ENCODE measurements at places on chromosomes 4 and X.

- DNase-seq = peak; percentile 11
These were observed 40.5 kb upstream of the PRKG2 start for GRCh38 chr4:81255524-81255923.

GRCh38 chrX:39017716-39018115 lies 216.5 kb downstream of the MID1IP1 start:
- DNase-seq = no peak

- DNase-seq = no peak
These were observed 45.1 kb downstream of the TBC1D9 start for GRCh38 chr4:140710908-140711622.

DNA sequence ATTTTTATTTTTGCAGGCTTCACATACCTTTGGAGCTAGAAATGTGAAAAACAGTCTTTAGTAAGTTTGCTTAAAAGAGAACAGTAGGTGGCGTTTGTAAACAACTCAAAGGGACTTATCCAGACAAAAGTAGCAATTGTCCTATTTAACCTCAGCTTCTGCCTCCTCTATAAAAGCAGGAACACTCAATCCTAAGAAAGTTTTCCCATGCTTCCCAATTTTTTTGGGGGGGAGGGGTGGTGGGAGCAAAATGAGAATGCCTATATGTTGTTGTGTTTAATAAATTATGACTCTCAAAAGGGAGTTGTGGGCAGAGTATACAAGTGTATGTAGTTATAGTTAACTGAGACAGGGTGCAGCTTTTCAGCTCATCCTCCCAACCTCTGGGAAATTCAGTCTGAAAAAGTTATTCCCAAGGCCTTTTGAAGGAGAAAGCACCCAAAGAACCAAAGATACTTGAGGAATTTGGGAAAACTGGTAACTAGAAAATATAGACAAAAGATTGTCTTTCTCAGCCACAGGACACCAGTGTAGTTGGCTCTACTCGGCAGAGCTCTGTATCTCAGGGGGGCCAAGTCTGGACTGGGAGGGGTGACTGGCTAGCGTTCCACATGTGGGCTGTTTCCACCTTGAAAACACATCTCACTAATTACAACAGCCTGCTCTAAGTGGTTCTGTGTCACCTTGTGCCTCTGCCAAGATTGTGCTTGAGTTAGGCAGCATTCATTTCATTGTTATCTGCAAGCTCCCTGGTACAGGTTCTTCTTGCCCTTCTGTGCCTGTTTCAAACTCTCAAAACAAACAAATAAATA lies 2.8 kb downstream of the SFRP2 start:
- DNase-seq = peak; percentile 47

DNA sequence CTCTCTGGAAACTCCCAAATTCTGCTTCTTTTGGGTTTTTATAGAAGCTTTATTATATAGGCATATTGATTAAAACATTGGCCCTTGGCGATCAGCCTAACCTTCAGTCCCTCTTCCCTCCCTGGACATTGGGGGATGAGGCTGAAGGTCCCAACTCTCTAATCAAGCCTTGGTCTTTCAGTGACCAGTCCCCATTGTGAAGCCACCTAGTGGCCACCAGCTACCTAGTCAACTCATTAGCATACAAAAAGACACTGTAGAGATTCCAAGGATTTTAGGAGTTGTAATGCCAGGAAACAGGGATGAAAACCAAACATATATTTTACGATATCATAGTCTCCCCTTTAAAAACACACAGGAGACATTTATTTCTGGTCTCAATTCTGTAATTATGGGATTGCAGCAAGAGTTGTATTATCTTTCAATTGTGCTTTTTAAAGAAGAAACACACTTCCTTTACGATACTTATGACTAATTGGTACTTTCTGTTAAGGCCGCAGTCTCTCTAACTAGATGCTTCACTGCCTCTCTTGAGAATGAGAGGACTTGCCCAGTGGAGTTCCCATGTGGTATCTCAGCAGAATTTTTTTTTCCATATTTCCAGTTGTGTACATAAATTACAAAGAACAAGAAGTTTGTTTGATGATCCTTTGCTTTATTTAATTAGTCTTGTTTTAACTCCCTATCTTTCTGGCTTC lies 58.2 kb downstream of the WDR17 start:
- peak; percentile 27 for DNase-seq

GRCh38 chrX:125089761-125090445 lies 229.8 kb upstream of the TEX13C start:
- DNase-seq = no peak

DNA sequence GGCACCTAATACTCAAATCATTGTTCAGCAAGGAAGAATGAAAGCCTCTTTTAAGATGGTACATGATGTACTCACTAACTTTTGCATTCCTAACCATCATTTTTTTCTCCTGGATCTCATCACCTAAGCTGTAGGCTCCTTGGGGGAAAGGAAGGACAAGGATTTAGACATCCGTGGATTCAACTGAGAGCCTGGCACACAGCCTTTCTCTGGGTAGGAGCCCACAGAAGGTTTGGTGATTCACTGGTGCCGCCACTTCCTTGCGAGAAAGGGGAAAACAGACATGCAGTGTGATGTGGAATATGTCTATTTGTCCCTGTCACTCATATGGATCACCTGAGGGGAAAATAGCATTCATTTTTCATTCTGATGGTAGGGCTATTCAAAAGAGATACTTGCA lies 147.3 kb downstream of the PCDH7 start:
- no peak for DNase-seq

DNA sequence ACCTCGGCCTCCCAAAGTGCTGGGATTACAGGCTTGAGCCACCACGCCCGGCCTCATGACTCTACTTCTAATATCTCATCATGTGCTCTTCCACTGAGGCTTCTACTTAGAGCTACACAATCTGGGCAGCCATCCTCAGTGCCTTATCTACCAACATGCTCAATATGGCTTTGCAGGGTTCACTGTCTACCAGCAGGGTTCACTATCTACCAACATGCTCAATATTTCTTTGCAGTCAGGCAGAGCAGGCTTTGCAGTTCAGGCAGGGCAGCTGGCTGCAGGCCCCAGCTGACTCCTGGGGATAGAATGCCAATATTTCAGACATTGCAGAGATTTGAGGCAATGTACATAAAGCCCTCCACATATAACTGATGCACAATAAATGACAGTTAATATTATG lies 47.5 kb downstream of the PKD2 start:
- DNase-seq = peak; percentile 49

- peak; percentile 45 for DNase-seq
These were observed 361.4 kb downstream of the CBLL2 start for GRCh38 chrX:22634083-22634482.

GRCh38 chrX:137051978-137052642 lies 18.3 kb upstream of the GPR101 start:
- peak; percentile 48 for DNase-seq

DNA sequence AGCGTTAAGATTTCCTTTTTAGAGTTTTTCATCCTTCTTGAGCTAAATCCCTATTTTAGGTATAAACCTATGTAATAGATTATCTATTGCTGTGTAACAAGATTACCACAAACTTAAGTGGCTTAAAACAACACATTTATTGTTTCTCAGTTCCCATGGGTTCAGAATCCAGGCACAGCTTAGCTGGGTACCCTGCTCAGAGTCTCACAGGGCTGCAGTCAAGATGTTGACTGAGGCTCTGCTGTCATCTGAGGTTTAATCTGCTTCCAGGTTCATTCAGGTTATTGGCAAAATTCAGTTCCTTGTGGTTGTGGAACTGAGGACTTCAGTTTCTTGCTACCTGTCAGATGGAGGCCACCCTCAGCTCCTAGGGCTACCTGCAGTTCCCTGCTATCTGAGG lies 60.9 kb downstream of the GK start:
- no peak for DNase-seq

- DNase-seq = no peak
These were observed 156.4 kb upstream of the GYPA start for GRCh38 chr4:144296941-144297340.

DNA sequence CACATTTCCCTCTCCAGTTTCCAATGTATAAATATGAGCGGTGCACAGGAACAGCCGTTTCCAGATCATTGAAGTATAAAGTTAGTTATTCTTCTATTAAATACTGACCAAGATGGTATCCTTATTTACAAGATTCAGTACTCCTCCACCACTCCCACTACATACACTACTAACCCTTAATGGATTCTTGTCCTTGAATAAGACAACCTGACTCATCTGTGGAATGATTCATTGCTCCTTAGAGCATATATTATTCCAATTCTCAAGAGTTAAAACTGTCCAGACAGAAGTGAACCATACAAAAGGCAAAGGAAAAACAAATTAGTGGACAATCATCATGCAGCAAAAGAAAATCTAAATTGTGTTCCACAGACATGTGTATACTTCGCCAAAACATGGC lies 373.3 kb downstream of the IDS start:
- DNase-seq = no peak

DNA sequence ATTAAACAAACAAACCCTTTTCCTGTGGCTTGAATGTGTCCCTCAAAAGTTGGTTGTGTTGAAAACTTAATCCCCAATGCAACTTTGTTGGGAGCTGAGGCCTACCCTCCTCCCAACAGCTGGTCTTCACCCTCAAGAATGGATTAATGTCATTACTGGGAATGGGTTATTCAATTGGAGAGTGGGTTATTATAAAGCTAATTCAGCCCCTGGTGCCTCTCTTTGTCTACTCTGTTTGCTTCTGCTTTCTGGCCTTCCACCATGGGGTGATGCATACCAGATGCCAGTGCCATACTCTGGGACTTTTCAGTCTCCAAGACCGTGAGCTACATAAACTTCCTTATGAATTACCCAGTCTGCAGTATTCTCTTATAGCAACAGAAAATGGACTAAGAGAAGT lies 706.5 kb downstream of the CCSER1 start:
- no peak for DNase-seq

DNA sequence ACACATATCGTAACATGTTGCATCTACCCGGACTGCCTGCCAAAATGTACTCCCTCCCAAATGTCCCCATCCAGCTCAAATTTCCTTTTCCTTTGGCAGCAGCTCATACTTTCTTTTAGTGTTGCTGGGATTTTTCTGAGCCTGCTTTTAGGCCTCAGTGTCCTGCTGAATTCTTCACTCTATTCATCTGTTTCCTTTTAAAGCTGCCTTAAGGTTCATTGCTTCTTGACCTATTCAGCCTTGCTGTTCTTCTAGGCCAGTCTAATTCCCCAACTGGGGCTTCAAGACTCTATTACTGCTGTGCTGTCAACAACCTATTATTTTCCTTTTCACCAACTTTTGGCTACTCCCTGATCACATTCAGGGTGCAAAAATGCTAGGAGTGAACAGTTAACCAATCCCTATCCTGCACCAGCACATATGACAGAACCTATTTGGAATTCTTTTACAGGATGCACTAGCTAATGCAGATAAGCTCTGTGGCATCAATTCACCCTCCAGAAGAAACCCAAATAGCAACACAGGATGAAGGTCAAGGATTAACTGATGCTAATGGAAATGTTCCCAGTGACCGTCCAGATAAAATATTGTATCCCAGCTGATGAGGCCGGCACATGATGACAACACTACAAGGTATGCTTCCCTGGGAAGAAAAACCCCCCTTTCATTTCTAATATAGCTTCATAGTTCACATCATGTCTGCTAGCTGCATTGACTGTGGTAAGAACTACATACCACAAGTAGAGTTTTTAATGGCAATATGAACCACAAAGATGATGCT lies 114.7 kb upstream of the TTC29 start:
- peak; percentile 21 for DNase-seq

DNA sequence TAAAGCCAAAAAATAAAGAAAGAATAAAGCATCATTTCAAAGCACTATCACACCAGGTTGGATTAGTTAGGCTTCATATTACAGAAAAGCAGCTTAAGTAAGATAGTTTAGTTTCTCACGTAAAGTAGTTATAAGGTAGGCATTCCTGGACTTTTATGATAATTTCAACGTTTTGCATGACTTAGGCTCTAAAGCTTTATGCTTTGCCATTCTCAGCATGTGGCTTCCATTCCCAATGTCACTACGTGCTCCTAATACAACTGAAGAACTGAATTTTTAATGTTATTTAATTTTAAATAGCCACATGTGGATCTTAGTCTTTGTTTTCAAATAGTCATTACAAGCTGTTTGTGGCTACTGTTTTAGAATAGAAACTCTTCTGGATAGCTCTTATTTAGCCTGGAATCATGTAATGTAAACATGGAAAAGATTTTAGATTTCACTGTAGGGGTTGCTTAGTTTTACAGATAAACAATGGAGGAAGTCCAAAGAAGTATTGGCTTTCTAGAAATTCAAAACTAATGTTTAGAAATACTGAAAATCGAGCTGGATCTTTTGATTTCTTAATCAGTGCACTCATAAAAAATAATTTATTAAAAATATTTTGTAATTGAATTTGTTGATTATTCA lies 710.0 kb downstream of the IL1RAPL1 start:
- DNase-seq = no peak

GRCh38 chr4:41427931-41428600 lies 109.9 kb upstream of the LIMCH1 start:
- DNase-seq = no peak

DNA sequence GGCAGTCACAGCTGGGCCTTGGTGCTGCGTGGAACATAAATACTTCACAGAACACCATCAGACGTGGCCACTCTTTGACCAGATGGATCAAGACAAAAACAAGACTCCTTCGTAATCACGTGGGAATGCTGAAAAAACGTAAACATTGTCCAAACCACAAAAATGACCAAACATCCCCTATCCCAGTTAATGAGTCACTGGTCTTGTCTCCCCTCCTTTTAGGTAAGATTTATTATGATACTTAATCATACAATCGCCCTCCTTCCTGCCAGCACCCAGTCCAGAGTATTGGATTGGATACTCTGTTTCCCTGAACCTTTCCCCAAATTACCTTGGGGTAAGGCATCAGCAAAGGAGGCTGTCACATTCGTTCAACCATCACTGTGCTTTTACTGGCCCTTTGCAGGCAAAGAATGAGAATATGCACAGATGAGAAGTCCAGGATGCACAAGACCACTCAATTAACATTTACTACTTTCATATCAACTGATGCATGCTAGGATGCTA lies 601 bp upstream of the TCEANC start:
- DNase-seq = peak; percentile 52

GRCh38 chr4:71749008-71749594 lies 34.8 kb downstream of the GC start:
- no peak for DNase-seq

GRCh38 chr4:145348291-145348690 lies 133.4 kb upstream of the SMAD1 start:
- no peak for DNase-seq

- no peak for DNase-seq
These were observed 446.3 kb downstream of the TRAM1L1 start for GRCh38 chr4:116639070-116639577.

- DNase-seq = no peak
These were observed 31.6 kb upstream of the ARHGEF6 start for GRCh38 chrX:136812286-136812685.

GRCh38 chr4:11230866-11231265 lies 197.8 kb downstream of the HS3ST1 start:
- no peak for DNase-seq

GRCh38 chr4:181281451-181281850 lies 961.8 kb upstream of the TENM3 start:
- DNase-seq = no peak

- DNase-seq = no peak
These were observed 24.2 kb downstream of the SLC25A5 start for GRCh38 chrX:119492463-119492862.

DNA sequence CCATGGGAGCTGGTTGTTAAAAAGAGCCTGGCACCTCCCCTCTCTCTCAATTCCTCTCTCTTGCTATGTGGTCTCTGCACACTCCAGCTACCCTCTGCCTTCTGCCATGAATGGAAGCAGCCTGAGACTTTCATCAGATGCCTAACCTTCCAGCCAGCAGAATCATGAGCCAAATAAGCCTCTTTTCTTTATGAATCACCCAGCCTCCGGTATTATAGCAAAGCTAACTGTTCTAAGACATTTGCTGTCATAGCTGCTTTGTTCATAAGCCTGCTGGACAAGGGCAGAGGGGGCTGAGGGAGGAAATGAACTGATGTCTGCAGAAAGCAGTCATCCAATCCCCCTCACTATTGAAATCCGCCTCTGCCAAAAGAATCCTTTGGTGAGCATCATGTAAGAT lies 196.7 kb downstream of the ZNF330 start:
- no peak for DNase-seq

Measured in myocyte (in vitro differentiated cells).